ENCODE measurements at places on chromosomes 7 and 10.

DNA sequence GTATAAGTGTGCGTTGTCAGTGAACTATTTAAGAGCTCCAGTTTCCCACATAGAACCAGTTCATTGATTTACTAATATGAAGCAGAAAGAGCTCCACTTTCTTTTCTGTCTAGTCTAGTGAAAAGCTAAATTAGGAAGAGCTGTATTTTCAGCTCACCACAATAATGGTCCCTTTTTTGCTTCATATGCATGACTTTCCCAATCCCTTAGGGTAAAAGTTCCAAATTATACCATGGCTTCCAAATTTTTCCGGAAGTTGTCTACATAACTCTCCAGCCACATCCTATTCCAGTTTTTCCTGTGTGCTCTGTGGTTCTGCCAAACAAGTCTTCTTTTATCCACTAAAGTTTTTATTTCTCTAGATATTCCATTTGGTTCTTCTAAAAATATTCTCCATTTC lies 685.2 kb downstream of the REEP3 start:
- no peak for DNase-seq

DNA sequence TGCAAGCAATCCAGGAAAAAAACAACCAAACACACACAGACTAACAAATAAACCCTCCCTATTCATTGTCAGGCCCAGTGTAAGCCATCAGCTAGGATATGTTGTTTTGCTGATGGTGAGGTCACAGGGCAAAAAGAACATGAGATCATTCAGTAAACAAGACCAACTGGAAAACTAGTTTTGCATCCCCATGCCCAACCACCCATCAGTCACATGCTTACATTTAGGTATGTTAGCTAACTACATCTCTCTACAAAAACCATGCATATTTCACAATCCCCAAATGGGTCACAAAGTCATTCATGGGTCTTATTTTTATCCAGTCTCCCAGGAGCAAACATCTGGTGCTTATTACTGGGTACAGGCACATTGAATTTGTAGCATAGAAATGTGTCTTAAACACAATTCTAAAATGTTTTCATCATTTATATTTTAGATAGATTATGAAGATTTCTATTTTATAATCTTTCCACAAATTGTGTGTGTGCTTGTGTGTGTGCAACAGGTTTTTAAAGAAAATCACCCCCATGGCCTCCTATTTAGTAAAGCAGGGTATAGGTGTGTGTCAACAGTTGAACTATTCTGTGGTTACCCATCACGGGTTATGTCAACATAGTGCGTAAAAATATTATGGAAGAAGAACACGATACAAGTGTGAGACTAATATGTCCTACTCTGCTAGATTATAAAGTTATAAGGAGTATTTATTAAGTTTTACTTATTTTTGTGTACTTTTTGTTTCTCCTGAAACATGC lies 103.8 kb upstream of the AKR1E2 start:
- no peak for DNase-seq

- DNase-seq, result no peak
Measured at GRCh38 chr10:86992929-86993328, 24.6 kb downstream of the ADIRF start.

- no peak for DNase-seq
Measured at GRCh38 chr10:93061594-93062513, 1.3 kb downstream of the CYP26C1 start.
